ENCODE measurements at places on chromosomes 11 and 22.
A peak's percentile ranks its signal among the peaks of the same experiment; 100 is the strongest.

DNA sequence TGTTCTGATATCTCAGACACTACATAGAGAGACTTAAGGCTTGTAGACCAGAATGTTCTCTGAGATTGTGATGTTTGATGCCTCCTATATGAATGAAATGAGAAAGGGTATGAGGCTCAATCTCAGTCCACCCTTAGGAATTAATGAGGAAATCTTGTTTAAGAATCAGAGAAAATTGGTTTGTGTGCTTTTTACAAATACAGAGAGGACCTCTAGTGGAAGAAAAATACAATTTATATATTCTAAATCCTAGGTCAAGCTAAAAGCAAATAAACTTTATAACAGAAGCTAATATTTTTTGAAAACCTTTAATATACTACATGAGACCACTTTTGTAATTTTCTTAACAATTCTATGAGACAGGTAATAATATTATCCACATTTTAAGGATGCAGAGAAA lies 5.0 kb upstream of the OR52H1 start:
- no peak for DNase-seq

DNA sequence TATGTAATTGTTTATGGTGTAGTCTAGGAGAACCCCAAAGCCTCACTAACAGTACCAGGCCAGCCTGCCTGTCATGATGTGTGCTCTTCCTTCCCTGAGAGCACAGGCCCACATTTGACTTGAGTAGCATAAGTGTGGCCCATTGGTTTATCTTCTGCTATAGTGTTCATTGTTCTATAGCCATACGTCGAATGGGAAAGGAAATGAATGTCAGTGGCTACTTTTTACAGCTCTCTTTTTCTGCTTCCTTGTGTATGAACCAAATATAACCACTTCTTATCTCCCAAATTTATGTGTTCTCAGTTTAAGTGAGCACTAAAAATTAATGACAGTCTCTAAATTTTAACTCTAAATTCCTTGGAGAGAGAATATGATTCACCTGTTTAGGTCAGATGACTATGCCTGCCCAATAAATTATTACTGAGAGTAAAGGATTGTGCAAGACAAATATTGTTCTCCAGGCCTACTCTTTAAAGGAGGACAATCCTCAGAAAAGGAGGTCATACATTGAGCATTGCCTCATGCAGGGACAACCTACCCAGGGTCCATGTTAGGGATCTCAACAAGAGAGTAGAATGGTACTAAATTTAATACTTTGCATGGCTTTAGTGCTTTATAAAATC lies 222.9 kb upstream of the ARHGAP20 start:
- DNase-seq, result no peak

DNA sequence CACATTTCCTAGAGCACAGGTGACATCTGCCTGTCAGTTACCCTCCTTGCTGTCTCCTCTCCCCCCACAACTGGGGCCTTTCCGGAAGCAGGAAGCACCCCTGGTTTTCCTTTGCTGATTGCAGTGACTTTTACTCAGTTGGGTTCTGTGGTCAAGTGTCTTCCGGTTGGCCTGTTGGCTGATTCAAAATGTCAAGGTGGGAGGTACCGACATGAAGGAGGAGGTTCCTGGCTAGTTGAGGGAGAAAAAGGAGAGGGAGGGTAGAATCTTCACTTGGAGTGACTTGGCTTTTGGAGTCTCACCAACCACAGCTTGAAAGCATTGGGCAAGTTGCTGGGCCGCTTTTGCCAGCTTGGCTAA lies 9.3 kb upstream of the ADAMTS15 start:
- DNase-seq, result no peak

DNA sequence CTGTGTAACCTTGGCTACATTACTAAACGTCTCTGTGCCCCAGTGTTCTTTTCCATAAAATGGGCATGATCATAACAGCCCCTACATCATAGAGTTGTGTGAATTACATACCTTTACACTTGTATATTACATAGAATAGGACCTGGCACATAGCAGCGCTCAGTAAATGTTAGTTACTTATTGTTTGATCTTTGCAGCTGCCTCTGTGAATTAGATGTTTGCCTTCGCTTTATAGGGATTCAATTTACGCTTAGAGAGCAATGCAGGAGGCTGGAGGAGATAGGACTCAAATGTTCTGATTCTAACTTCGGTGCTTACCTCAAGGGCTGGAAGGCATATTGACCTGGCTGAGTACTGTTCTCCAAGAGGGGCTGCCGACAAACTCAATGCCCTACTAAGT lies 10.4 kb upstream of the TIMP3 start:
- DNase-seq, result no peak

GRCh38 chr11:117143390-117143789 lies 697 bp upstream of the PAFAH1B2 start:
- DNase-seq, result peak; percentile 12

GRCh38 chr22:29626497-29627195 lies 23.2 kb downstream of the NF2 start:
- DNase-seq, result no peak

GRCh38 chr11:7570938-7571521 lies 57.2 kb downstream of the PPFIBP2 start:
- no peak for DNase-seq

DNA sequence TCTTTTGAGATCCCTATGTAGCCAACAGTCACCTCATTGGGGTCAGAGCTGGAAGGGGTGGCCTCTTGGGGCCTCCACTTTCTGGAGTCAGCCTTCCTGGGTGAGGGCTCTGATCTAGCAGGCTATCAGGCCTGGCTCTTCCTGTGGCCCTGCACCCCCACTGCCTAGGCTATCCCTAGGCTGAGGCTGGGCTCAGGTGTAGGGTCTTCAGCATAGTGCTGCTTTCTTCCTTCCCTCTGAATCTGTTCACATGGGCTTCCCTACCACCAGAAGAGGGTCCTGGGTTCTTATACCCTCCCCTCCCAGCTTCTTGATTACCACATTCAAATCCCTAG lies 456 bp upstream of the SPI1 start:
- DNase-seq, result no peak

GRCh38 chr22:22877523-22878210 lies 9.9 kb upstream of the IGLL5 start:
- no peak for DNase-seq

GRCh38 chr11:59616396-59616982 lies 915 bp upstream of the OSBP start:
- DNase-seq, result no peak

GRCh38 chr11:6475936-6476335 lies 2.2 kb upstream of the TRIM3 start:
- DNase-seq, result no peak

GRCh38 chr11:12668166-12668565 lies 6.1 kb upstream of the TEAD1 start:
- DNase-seq, result no peak

DNA sequence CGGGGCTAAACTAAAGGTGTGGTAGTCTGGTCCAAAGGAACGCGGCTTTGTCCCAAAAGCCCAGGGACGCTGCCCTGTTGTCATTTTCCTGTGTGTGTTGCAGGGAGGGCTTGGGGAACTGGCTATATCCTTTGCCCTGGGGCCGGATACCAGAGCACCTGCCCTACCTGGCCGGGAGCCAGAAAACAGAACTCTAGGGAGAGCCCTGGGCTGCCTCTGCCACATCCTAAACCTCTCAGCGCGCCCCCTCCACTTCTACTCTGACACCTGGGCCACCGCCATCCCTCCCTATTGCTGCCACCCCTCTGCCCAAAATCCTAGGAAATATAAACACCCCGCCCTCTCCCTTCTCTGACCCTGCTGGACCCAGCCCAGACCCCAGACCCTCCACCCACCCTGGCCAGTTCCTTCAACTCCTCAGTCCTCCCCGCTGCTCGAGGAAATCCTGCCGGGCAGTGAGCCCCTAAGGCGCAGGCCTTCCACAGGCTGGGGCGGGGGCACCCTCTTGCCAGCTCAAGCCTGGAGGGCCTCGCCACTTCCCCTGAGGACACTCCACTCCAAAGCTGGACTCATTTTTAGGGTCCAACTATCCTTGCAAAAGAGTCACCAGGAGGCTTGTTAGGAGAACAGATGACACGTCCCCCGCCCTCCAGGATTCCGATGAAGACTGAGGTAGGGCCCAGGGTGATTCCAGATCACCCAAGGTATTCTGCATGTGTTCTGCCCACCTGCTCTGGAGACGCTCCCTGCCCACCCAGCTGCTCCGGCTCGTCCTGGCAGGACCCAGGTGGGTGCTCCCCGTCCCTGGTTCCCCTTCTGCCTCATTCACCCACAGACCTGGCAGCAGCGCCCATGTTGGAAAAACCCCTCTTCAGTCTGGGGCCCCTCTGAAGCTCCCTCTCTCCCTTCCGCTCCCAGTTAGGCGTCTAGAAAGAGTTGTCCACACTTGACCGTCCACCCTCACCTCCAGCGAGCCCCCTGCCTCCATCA lies 12.2 kb downstream of the KCTD17 start:
- no peak for DNase-seq

Data from nucleus accumbens (tissue), 56 donors.